Karpas-422 (cell line): ENCODE measurements at places on chromosomes 6 and 20. TPM values are rescaled to one million over a fixed set of nuclear protein-coding genes. Genes with fewer than 3 reads are reported as not detected.

DNA sequence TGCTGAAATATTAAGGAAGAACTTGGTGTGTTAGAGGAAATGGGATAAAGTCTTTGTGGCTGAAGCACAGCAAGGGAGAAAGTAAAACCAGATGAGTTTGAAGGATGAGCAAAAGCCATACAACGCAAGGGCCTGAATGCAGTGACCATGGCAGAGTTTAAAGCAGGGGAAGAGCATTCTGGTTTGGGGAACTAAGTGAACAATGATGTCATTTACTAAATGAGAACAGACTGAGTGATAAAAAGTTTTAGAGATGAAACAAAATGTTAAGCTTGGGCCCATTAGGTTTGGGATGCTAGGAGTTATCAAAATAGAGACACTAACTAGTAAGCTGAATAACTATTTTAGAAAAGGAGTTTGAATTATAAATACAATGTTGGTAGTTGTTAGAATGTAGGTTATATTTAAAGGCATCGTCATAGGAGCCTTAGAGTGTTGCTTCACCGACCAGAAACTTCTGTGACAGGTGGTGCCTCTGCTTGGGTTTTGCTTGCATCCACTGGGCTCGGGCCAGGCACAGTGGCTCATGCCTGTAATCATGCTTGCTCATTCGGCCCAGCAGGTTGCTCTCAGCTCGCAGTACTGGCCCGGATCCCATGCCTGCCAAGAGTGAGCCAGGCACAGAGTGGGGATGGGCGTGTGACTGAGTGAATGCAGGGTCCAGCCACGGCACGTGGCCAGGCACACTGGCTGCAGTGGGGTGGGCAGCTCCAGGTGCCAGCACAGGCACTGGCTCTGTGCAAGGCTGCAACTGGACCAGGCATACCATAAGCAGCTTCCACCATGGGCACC lies 37.4 kb upstream of the OPRM1 start:
- no peak overlapping the region for H3K27ac ChIP-seq
- H3K27me3 ChIP-seq: no peaks in the 10 kb centered on the region
- no peaks in the 10 kb centered on the region for H3K4me1 ChIP-seq
- no peaks in the 10 kb centered on the region for H3K36me3 ChIP-seq
- DNase-seq: no peak

Gene ECHDC1
- 62.5 and 111 TPM in 2 replicates for total RNA-seq

Gene DEFB119
- total RNA-seq: not detected in 2 replicates

Gene ADISSP
- 44.1 and 60.4 TPM in 2 replicates for total RNA-seq

Gene SMLR1
- not detected in 2 replicates for total RNA-seq
